ENCODE measurements at places on chromosomes 7 and 10.

GRCh38 chr7:111113263-111114017 is 22.5 kb downstream of the LRRN3 start:
- DNase-seq = no peak

- no peak for DNase-seq
Measured at GRCh38 chr7:36161996-36162395, 8.9 kb downstream of the EEPD1 start.

DNA sequence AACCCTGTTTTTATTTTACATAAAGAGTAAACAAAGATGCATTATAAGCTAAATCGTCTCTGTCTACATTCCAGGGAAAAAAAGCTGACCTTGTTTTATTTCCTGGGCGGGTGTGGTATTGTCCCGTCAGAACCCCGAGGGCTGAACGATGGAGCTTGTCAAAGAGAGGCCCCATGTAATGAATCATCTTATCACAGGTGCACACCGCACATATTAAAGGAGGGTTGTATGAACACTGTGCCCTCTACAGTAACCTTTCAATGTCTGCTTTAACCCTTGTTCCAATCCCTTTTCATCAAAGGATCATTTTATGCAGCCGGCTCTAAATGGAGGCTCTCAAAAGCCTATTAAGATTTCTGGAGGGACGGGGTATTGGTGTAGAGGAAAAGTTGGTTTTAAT is 158.5 kb upstream of the YAE1 start:
- DNase-seq = no peak

GRCh38 chr7:74514131-74514591 is 60.5 kb downstream of the GTF2IRD1 start:
- no peak for DNase-seq

DNA sequence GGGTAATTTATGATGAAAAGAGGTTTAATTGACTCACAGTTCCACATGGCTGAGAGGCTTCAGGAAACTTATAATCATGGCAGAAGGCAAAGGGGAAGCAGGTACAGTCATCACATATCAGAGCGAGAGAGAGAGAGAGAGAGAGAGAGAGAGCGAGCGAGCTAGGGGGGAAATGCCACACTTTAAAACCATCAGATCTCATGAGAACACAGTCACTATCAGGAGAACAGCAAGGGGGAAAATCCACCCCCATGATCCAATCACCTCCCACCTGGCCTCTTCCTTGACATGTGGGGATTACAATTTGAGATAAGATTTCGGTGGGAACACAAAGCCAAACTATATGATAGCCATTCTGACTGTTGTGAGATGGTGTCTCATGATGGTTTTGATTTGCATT is 576.3 kb downstream of the GFRA1 start:
- no peak for DNase-seq

- no peak for DNase-seq
Measured at GRCh38 chr10:923844-924523, 7.5 kb downstream of the LARP4B start.

GRCh38 chr7:107993891-107994291 is 9.1 kb downstream of the LAMB1 start:
- no peak for DNase-seq

DNA sequence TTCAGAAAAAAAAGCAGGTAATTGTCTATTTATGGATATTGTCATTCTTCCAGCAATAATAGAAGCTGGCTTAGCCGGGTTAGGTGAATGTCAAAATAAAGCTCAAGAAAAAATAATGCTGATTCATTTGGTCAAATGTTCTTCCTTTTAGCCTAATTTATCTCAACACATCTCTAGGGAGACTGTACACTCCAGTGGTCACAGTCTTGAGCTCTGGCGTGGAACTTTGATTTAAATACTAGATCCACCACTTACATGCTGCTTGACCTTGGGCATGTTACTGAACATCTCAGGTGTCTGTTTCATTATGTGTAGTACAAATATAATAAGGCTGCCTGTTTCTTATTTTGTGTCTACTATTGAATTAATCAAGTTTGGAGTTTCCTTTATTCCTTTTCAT is 22.0 kb downstream of the PRTFDC1 start:
- DNase-seq = no peak

- DNase-seq = no peak
Measured at GRCh38 chr10:113057948-113058522, 108.0 kb downstream of the TCF7L2 start.

DNA sequence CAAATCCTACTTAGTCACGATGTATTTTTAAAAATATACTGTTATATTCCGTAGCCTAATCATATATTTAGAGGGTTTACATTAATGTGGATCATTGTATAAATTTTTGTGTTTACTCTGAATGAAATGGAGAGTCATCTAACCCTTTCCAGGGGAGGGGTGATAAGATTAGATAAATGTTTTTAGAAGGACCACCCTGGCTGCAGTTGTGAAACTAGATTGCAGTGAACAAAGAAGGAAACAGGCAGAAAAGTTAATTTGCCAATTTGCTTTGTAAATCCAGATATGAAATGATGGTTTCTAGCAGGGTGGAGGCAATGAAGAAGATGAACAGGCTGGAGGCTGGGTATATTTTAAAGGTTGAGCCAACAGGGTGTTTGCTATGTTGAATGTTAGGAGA is 477.7 kb upstream of the ZMIZ1 start:
- DNase-seq = no peak

Data from CD4-positive, alpha-beta T cell treated with Interleukin-17A for 1 hour (primary cell).